ENCODE measurements at places on chromosomes 4 and X. TPM values are rescaled to one million over a fixed set of nuclear protein-coding genes. Genes with fewer than 3 reads are reported as not detected.

GTPBP6 gene
- polyA plus RNA-seq: 47.7 TPM

- no peak for DNase-seq
These were observed 38.9 kb downstream of the RASGEF1B start for GRCh38 chr4:81432825-81433224.

GRCh38 chrX:154724993-154725756 is 25.7 kb downstream of the GAB3 start:
- DNase-seq: no peak

ADH1C gene
- 61.3 TPM for polyA plus RNA-seq

SHROOM2 gene
- 1.3 TPM for polyA plus RNA-seq

DNA sequence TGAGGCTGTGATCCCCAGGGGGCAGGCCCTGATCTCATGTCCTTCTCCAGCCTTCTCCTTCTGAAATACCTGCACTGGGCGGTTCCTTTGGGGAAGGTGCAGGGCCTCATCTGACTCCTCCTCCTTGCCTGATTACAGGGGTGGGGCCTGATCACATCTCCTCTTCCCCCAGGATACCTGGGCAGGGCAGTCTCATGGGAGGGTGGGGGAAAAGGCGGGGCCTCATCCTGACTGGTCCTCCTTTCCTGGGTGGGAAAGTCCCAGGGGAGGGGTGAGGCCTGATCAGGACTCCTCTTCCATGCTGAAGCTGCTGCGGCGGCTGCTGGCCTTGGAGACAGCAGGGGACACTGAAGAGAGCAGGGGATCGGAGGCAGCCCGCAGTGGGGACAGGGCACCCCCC is 13.3 kb downstream of the TFE3 start:
- peak; percentile 54 for DNase-seq

HTATSF1 gene
- 20.3 TPM for polyA plus RNA-seq
